AG04450 (cell line): ENCODE measurements at places on chromosomes 11 and 22. TPM values are rescaled to one million over a fixed set of nuclear protein-coding genes. Genes with fewer than 3 reads are reported as not detected.

GRCh38 chr11:66042996-66043906 is 5.7 kb downstream of the GAL3ST3 start:
- no peak for DNase-seq

DNA sequence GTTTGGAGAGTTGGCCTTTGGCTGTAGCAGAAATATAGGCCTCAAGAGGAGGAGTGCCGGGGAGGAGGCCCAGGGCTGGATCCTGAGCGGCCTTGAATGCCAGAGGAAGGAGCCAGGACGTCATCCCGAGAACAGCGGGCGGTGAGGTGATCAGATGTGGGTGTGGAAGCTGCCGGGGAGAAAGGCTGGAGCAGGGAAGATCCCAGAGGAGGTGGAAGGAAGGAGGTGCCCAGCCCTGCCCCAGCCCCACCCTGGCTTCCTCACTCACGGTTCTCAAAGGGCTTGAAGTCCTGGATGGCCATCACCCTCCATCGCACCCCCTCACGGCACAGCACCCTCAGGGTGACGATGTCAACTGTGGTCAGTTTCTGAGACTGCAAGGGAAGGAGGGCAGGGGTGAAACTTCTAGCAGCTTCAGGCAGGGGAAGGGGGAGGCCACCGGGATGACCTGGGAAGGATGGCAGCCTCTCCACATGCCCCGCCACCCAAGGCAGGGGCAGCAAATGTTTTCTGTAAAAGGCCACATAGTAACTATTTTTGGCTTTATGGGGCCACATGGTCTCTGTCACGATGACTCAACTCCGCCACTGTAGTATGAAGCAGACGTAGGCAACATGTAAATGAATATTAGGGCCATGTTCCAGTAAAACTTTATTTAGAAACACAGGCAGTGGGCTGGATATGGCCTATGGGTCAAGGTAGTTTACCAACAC is 10.7 kb downstream of the IL2RB start:
- no peak for DNase-seq

The GAL3ST1 gene
- 0.06 and 0.14 TPM in 2 replicates for polyA plus RNA-seq

DNA sequence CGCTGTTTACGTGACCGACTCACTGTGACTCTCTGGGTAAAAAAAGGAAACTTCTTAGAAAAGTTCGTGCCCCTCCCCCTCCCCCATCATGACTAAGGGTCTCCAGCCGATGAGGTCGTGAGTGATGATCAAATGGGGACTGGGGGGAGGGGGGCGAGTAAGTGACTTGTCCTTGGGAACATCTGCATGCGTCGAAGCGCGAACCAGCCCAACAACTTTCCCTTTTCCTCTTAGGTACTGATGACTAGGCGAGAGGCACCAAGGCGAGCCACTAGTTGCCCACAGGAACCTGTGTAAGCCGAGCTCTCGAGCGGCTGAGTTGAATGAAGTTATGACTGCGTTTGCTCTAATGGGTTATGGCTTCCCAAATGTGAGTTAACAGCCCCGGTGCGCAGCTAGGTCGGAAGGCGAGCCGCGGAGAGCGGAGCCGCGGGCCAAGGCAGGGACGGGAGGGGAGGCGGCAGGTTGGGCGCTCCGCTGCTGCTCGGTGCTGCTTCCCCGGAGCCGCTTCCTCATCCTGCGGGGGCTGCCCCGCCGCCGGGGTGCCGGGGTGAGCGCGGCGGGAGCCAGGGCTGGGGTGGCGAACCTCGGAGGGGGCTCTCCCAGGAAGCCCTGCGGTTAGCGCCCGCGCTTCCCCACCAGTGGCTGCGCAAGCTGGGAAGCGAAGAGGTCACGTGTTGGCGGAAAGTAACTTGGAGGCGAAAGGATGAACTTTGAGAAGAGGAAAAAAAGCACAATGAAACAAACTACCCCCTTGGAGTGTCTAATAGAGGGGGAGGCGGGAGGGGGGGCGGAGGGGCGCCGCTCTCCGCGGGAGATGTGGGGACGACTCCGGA is 22.1 kb upstream of the BDNF start:
- DNase-seq = no peak

GRCh38 chr11:12523180-12523924 is 146.0 kb downstream of the PARVA start:
- DNase-seq = no peak

DNA sequence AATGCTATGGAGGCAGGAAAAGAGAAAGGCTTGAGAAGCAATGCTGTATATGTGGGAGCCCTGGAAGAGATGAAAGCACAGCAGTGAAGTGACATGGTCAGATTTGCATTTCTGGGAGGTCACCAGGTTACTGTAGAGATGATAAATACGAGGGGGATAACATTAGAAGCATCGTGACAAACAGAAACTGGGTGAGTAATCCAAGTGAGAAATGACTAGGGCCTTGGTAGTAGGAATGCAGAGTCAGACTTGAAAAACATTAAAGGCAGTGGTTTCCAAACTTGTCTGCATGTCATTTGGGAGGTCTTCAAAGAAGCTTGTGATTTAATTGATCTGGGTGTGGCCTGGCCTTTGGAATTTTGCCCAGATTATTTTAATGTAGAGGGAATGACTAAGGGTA is 43.9 kb downstream of the CCDC34 start:
- no peak for DNase-seq

The ATG13 gene
- 57.9 and 62.5 TPM in 2 replicates for polyA plus RNA-seq

The MAP6 gene
- 1.5 TPM in 2 replicates for polyA plus RNA-seq

GRCh38 chr22:43561415-43562178 is 149.8 kb downstream of the MPPED1 start:
- DNase-seq = no peak
